ENCODE measurements at places on chromosomes 6 and 20.

- DNase-seq, result no peak
Observed at GRCh38 chr20:38640521-38640920, 38.9 kb downstream of the ARHGAP40 start.

DNA sequence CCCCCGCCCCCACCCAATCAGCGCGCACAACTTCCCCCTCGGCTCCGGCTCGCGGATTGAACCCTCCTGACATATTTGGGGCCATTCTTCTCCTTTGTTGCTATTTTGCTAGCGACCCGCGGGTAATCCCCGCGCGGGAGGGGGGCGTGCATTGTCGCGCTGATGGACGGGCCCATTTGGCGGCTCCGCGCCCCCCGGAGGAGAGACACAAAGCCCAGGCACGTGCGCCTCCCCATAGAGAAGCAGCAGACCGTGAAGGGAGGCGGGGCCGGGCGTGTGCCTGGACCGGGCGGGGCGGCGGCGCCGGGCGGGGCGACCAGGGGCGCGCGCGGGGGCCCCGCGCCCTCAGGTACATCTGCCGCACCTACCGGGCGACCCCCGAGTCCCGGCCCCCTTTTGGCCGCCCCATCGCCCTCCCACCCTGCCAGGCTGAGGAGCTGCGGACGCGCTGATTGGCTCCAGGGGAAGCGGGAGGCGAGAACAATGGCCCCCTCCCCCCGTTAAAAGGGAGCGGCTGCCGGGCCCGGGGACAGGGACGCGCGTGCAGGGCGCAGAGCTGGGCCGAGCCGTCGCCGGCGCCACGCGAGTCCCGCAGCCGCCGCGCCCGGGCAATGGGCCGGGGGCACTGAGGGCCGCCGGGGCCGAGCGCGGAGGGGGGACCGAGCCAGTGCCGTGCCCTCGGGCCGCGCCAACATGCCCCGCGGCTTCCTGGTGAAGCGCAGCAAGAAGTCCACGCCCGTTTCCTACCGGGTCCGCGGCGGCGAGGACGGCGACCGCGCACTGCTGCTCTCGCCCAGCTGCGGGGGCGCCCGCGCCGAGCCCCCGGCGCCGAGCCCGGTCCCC lies at the start of gene INSM1:
TSS of gene INSM1 (plus strand) at position 530 of the 843 bp plus-strand sequence. CDS start at position 694, 164 bp downstream.
- DNase-seq, result peak; percentile 57

DNA sequence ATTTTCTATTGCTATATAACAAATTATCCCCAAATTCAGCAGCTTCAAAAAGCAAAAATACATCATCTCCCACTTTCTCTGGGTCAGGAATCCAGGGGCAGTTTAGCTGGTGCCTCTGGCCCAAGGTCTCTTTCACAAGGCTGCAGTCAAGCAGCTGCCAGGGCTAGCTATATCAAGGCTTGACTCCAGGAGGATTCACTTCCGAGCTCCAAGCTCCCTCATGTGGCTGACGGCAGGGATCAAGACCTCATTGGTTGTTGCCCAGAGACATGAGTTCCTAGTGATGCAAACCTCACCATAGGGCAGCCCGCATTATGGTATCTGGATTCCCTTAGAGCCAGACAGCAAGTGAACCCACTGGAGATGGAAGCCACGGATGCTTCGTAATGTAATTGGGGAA lies 1.3 kb upstream of the VNN1 start:
- no peak for DNase-seq

GRCh38 chr6:1781152-1781816 lies 171.6 kb downstream of the FOXC1 start:
- DNase-seq, result no peak

All from germinal center (tissue), 1 donor.